Dermis microvascular lymphatic vessel endothelial cell (primary cell): ENCODE measurements at places on chromosomes 11 and 22.

- no peak for DNase-seq
These were observed 235.7 kb upstream of the CADM1 start for GRCh38 chr11:115739878-115740277.

DNA sequence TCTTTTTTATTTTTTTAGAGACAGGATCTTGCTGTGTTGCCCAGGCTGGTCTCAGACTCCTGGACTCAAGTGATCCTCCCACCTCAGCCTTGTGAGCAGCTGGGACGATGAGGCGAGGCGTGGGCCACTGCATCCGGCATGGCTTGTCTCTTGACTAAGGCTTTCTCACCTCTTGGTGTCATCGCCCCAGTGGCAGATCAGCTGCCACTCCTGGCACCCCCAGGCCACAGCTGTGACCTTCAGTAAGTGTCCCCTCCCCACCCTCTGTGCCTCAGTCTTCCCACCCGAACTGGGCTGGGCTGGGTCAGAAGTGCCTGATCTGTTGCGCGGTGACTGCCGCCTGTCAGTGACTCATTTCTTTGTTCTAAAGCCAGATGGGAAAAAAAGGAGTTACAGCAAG lies 3.6 kb downstream of the SYNGR1 start:
- no peak for DNase-seq

- DNase-seq, result peak; percentile 70
These were observed 33.8 kb upstream of the PPARA start for GRCh38 chr22:46116491-46116958.

DNA sequence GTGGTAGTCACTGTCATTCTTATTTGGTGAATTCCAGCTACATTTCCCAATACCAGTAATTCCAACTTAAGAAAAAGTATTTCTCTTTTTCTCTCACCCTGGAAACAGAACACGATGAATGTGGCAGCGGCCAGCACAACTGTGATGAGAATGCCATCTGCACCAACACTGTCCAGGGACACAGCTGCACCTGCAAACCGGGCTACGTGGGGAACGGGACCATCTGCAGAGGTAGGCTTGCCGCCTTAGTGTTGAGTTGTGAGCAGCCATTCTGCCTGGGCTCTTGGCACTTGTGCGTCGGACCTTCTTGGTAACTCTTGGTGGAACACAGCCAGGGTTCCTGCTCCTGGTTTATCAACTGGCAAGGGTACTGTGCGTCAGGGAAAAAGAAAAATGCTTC lies 559.8 kb downstream of the NELL1 start:
- DNase-seq, result no peak
